ENCODE measurements at places on chromosomes 16 and 17. TPM values are rescaled to one million over a fixed set of nuclear protein-coding genes. Genes with fewer than 3 reads are reported as not detected.
A peak's percentile ranks its signal among the peaks of the same experiment; 100 is the strongest.

The IL34 gene
- 1.0 TPM for polyA plus RNA-seq

The KLHL10 gene
- polyA plus RNA-seq, result 0.18 TPM

The RNF112 gene
- polyA plus RNA-seq, result 1.8 TPM

The SNAI3 gene
- 0.39 TPM for polyA plus RNA-seq

The FBXW10 gene
- polyA plus RNA-seq, result 0.73 TPM

The MT4 gene
- not detected for polyA plus RNA-seq

The SPATA22 gene
- 1.1 TPM for polyA plus RNA-seq

The PIK3R5 gene
- polyA plus RNA-seq, result 0.94 TPM

The KRTAP17-1 gene
- not detected for polyA plus RNA-seq

The RHOT1 gene
- 56.2 TPM for polyA plus RNA-seq

The OTOA gene
- 0.17 TPM for polyA plus RNA-seq

The CDH5 gene
- polyA plus RNA-seq, result 74.6 TPM

The SSTR5 gene
- polyA plus RNA-seq, result 0.29 TPM

The DNAAF8 gene
- polyA plus RNA-seq, result 2.1 TPM

The KRT32 gene
- polyA plus RNA-seq, result not detected

The ACAP1 gene
- 9.1 TPM for polyA plus RNA-seq

DNA sequence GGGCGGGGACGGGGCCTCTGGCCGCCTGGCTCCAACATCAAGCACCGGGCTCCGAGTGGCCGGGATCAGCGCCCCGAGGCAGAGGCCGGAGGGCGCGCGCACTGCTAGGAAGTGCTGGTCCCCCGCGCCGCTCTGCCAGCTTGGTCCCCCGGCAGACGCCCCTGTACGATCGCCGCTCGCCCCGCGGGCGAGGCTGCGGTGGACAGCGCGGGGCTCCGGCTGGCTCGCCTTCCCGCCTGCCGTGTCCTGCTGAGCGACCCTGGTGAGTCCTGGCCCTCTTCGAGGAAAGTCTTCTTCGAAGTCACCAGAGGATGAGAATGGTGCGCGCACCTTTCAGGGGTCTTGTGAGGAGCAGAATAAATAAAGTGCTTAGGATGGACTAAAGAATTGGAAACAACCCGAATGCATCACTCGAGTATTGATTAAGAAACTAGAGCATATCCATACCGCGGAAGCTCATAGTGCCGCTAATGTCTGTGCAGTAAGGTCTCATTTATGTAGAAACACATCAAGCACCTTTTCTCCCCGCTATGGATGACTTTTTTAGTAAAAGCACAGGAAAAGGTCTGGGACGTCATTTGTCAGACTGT, 392 bp downstream of the ZNF213 start:
- DNase-seq, result no peak

DNA sequence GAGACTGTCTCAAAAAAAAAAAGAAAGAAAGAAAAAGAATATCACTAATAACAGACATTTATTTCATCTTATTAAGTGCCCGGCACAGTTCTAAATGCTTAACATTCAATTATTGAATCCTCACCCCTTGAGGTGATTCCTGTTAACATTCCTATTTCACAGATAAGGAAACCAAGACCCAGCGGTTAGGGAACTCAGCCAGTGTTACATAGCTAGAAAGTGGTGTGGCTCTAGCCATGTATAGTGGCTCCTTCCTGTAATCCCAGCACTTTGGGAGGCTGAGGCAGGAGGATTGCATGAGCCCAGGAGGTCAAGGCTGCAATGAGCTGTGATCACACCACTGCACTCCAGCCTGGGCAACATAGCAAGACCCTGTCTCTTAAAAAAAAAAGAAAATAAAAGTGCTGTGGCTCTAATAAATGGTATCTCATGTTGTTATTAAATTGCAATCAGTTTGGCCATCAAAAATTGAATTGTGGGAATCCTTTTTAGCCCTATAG, 28.1 kb downstream of the ZNRF1 start:
- no peak for DNase-seq

DNA sequence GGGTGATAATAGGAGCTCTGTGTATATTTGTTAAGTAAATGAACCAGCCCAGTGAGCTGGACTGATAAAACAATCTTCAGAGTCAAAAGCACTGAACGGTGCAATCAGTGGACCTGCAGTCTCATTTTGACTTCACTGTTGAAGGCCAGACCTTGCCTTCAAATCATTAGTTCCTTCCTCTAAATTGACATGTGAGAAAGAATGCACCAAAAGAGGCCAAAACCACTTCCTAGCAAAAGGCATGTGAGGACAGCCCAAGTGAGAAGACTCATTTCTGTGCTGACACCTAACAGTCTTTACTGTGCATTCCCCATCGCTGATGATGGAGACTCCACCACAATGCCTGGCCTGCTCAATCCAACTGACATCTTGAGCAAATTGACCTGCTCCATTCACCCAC, 10.6 kb downstream of the GTF3C1 start:
- DNase-seq, result no peak

DNA sequence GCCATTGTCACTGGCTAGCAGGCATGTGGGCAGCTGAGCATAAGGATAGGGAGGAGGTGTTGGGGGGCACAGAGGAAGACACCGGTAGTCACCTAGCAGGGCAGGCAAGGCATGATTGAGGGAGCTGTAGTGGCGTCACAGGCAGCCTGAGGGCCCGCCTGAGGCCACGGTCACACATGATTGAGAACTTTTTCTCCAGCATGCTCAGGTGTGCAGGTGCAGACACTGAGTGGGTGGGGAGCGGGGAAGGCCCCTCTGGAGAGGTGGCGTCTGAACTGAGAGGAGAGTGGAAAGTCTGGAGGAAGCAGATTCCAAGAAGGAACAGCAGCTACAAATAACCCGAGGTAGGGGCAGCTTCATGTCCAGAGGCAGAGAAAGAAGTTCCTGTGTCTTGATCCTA, 10.9 kb upstream of the ARMC7 start:
- DNase-seq, result no peak

- peak; percentile 75 for DNase-seq
Observed at GRCh38 chr17:31842195-31843069, 16.6 kb downstream of the COPRS start.

GRCh38 chr17:1050246-1050995, 53.5 kb downstream of the TIMM22 start:
- no peak for DNase-seq

DNA sequence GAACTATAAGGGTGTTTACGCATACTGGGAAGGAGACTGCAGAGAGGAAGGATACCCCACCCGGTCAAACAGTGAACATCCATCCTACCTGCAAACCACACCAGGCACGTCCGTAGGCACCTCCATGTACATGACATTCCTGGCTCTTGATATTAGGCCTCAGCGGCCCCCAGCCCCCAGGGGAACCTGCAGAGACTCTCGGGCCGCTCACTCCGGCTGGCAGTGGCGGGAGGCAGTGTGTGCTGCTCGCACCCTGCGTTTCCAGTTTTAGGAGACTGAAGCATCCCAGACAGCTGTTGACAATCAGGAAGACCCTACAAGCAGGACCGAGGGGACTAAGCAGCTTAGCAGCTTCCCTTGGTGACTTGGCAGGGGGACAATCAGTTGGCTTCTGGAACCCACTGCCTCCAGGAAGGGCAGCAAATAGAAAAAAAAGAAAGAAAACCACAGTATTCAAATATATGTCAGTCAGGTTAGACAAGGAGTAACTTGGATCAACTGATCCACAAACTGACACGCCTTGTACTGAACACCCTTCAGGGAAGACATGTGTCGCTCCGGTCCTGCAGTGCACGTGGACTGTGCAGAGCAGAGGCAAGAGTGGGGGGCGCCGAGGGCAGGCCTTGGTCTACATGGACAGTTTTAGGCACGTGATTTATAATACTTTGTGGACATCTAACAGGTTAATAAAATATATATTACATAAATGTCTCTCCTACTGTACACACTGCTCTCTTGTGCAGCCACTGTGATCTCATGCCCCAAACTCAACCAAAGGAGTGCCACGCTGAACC, 29.9 kb upstream of the CLEC18B start:
- no peak for DNase-seq

DNA sequence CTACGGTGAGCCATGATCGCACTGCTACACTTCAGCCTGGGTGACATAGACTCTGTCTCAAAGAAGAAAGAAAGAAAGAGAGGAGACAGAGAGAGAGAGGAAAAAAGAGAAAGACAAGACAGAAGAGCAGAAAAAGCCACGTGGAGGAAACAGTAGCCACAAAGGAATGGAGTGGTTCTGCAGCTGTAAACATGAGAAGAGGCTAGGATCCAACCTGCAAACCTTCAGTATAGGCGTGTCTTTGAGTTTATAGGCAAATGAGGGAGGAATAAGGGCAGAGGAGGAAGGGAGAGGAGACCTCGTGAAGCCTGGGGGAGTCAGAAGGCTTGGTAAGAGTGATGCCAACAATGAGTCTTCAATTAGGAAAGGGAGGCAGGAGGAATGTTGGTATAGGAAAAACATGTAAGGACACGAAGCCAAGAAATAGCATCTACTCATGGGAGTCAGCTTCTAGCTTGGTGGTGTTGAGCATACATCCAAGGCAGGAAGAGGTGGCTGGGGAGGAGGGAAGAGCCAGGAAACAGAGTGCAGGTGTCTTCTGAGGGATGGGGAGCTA, 3.9 kb downstream of the MED9 start:
- no peak for DNase-seq

- DNase-seq, result no peak
Observed at GRCh38 chr17:73025041-73025560, 67.4 kb downstream of the SLC39A11 start.

- DNase-seq, result no peak
Observed at GRCh38 chr16:26161461-26162180, 469.9 kb downstream of the HS3ST4 start.

- no peak for DNase-seq
Observed at GRCh38 chr17:8188263-8188839, 1.6 kb downstream of the BORCS6 start.

DNA sequence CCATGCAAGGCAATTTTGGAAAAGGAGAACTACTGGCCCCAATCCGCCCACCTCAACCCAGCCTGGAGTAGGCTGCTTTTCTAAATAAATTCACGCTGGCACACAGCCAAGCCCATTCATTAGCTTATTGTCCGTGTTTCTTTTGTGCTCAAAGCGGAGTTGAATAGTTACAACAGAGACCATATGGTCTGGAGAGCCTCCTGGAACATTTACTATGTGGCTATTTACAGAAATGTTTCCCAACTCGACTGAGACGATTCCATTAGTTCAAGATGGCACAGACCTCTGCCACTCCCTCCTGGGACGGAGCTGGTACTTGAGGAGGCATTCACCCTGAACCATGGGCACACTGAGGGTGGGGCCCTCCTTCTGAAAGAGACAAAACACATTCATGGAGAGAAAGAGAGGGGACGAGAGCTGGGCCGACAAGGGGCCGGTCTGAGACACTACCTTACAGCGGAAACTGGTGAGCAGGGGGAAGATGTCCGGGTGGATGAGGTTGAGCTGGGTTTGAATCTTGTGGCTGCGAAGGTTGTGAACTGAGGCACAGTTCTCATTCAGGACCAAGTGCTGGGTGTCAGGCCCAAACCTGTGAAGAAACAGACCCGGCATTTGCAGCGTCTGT, 15.7 kb downstream of the ELAC2 start:
- DNase-seq, result no peak

DNA sequence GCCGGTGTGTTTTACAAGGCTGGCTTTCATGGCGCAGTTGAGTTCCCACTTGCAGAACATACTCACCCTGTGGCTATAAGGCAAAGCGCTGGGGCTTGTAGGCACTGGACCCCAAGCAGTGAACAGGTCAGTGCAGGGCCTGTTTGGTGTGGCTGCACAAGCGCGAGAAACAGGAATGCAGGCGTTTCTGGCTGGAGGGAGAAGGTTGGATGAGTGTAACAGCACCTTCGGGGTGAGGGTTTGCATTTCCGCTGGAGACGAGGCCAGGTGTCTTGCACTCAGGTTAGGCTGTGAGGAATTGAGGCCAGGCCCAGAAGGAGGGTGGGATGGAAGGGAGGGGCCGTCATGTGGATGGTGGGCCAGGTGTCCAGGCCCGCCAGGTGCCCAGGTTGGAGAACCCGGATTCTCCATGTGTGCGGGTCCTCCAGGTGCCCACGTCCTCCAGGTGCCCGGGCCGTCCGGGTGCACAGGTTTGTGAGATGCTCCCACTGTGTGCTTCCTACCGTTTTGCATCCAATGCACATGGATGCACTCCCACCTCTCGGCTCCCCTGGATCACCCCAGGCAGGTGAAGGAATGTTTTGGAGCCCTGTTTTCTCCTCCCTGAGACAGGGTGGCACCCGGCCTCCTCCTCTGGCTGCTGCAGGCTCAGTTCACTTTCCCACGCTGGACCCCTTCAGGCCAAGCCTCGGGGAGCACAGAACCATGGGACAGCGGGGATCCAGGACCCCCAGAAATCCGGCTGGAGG, 46.0 kb downstream of the SLC7A5 start:
- no peak for DNase-seq

DNA sequence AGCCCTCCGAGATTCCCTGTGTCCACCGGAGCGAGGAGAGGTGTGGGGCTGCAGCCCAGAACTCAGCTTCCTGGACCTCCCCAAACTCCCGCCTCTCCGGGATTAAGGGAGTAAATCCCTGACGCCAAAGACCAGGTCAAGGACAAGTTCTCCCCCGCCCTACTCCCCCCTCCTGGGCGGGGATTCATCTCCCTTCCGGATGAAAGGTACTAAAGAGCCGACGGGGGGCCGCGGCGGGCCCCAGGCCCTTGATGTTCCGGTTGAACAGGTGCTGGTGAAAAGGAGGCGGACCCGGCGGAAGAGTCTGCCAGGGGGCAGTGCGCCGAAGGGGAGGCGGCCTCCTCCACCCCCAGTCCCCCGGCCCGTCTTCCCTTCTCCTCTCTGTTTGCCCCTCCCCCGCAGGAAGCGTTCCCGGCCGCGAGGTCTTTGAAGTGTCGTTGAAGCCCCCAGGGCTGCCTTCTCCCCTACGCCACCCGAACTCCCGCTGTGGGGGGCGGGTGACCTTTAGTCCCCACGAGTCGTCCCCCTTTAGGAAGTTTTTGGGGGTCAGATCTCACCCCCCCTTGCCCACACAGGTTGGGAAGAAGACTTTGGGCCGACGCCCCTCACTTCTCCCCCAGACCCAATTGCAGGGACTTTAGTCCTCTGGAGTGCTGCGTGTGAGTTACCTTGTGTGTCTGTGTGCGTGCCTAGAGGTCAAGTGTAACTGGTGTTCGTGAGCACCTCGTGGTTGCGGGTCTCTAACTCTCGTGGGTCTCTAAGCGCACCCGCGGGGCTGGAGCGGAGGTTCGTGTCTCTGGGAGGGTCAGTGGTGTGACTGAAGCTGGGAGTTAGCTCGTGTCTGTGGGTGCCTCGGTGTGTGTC, 1.1 kb upstream of the MLLT6 start:
- DNase-seq, result peak; percentile 67

GRCh38 chr17:10063730-10064241, 134.6 kb downstream of the GAS7 start:
- DNase-seq, result no peak

GRCh38 chr16:54942353-54942943, 11.8 kb downstream of the IRX5 start:
- no peak for DNase-seq

DNA sequence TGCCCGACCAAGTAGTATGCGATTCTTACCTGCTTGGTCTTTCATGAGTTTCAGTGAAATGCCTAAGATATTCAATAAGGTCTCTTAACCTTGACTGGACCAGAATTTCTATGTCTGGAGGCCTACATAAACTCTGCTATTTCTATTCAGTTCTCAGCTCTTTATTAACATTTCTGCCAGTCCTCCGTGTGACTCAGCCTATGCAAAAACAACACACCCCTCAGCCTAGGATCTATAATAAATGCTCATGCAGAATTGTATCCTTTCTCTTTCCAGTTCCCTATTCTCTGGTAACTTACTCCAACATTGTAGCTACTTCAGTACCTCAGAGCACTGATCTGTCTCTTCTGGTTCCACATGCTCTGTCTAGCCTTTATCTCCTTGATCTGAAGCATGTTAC, 1507.4 kb downstream of the CDH11 start:
- DNase-seq, result no peak

- no peak for DNase-seq
Observed at GRCh38 chr17:4511199-4511932, 12.7 kb downstream of the SPNS2 start.

- DNase-seq, result no peak
Observed at GRCh38 chr17:55301521-55302406, 37.0 kb downstream of the HLF start.

Measured in right renal pelvis (tissue), 4 donors.